ENCODE measurements at places on chromosomes 12 and 14.

- DNase-seq, result no peak
Observed at GRCh38 chr12:122835750-122836026, 431 bp downstream of the HIP1R start.

DNA sequence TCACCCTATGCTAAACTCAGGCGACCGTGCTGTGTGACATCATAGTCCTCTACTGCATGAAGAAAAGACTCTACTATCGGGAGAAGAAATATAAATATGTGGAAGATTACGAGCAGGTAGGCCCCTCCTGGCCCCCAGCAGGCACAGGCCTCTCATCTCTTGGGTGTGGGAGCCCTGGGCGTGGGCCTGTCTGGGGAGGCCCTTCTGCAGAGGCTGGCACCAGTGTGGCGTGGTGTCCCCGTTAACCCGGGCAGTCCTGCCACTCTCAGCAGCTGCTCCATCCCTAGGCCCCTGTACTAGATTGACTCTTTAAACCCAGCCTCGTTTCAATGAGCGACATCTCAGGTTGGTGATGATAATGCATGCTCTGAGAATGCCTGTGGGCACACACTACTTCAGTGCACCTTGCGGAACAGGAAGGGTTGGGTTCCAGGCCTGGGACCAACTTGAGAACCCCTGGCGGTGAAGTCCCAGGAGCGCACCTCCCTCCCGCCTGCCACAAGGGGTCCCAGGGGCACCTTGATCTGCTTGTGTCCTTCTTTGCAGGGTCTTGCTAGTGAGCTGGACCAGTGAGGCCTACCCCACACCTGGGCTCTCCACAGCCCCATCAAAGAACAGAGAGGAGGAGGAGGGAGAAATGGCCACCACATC lies 23.2 kb downstream of the P2RX4 start:
- DNase-seq, result no peak

GRCh38 chr12:52210925-52211650 lies 19.3 kb upstream of the KRT80 start:
- no peak for DNase-seq

GRCh38 chr12:109513977-109514376 lies 36.5 kb downstream of the UBE3B start:
- no peak for DNase-seq

DNA sequence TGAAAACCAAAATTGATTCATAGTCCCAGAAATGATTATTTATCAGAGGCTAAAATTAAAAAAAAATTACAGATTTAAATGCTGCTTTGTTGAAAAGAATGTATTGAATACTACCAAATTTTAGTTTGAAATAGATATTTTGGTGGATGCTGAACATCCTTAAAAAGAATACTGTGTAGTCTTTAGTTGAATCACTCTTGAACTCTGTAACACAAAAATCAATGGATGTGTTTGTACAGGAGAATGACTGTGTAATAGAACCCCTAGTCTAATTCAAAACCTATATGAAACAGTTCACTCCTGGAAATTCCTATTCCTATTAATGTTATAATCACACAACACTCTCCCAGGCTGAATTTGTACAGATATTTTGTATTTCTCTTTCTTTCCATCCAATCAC lies 1.5 kb upstream of the TSPAN8 start:
- no peak for DNase-seq

GRCh38 chr14:77615361-77616132 lies 890 bp downstream of the SPTLC2 start:
- DNase-seq, result no peak

GRCh38 chr14:65879248-65880009 lies 466.9 kb downstream of the FUT8 start:
- no peak for DNase-seq

DNA sequence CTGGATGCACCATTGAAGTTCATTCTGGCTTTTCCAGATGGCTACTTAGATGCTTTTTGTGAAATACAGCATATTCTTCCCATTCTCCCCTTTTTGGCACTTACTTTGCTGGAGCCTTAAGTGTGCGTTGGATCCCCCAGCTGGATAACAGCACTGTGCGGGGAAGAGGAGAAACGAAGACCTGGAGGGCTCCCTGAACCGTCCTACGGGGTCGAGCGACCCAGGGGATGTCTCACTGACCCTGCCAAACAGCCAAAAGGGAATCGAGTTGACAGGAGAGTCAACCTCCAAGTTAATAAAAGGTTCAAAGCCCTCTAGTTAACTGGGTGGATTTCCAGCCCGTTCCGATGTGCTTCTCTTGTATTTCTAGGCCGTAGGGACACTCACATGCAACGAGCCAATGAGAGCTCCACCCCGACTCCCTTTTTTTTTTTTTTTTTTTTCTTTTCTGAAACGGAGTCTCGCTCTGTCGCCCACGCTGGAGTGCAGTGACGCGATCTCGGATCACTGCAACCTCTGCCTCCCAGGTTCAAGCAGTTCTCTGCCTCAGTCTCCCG lies 1.0 kb upstream of the CAMKK2 start:
- no peak for DNase-seq

DNA sequence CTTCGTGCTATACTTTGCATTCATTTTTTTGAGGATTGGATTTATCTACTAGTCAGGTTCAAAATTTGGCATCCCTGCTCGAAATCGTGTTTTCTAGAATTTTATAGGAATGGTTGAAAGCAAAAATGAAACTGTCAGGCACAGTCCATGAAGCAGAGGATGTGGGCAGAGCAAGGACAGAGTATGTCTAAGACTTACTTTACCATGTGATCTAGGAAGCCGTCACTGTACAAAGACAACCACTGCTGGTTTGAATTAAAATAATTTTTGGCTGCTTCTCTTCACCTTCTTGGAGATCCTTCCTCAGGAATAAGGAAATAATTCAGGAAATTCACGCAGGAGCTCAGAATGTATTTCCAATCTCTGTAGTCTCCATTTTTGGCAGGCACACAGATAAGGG lies 31.6 kb upstream of the SGPP1 start:
- DNase-seq, result no peak

- DNase-seq, result no peak
Observed at GRCh38 chr14:24705840-24706239, 71.8 kb upstream of the GZMB start.

- no peak for DNase-seq
Observed at GRCh38 chr14:34368971-34369647, 92.9 kb downstream of the SPTSSA start.

GRCh38 chr14:50338587-50338986 lies 26.5 kb downstream of the DMAC2L start:
- DNase-seq, result no peak

GRCh38 chr12:33531261-33531660 lies 91.6 kb upstream of the SYT10 start:
- DNase-seq, result no peak

DNA sequence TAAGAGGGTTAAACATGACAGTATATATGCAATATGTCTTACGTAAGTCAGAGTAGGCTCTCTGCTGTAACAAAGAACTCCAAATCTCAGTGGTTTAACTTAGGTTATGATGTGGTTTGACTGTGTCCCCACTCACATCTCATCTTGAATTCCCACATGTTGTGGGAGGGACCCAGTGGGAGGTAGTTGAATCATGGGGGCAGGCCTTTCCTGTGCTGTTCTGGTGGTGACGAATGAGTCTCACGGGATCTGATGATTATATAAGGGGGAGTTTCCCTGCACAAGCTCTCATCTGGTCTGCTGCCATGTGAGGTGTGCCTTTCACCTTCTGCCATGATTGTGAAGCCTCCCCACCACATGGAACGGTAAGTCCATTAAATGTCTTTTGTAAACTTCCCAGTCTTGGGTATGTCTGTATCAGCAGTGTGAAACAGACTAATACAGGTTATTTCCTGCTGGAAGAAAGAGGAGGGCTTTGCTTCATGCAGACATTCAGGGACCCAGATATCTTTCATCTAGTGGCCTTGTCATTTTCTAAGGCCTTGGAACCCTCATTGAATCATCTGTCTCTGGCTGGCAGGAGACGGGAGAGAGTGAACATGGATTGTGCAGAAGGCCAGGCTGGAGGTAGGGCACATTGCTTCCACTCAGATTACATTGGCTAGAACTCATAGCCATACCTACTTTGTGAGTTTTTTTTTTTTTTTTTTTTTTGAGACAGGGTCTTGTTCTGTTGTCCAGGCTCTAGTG lies 96.1 kb downstream of the CRADD start:
- no peak for DNase-seq

- no peak for DNase-seq
Observed at GRCh38 chr12:87982208-87982607, 47.0 kb downstream of the C12orf50 start.

DNA sequence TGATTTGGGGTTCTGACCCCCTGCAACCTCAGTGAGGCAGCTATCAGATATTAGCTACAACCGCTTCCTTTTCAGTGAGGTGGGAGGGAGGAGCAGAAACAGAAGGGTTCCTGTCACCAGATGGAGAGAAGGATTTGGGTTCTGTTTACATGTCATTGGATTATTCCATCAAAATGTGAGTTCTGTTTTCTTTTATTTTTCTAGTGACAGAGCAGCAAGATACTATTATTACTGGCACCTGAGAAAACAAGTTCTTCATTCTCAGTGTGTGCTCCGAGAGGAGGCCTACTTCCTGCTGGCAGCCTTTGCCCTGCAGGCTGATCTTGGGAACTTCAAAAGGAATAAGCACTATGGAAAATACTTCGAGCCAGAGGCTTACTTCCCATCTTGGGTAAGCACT lies 52.8 kb downstream of the FRMD6 start:
- DNase-seq, result no peak

DNA sequence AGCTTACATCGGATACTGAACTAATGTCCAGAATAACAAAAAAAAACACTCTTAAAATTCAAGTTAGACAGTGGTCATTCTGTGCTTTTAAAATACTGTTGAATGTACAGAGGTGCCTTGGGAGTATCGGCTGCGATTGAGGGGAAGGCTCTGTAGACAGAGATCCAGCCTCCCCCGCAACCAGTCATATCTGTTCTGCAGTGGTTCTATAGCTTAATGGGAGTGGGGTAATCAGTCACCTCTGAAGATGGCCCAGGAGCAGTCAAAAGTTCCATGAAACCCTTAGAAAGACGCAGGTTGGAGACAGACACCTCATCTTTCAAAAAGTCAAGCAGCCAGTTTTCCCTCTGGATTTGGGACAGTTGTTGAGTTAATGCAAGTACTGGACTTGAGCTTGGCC lies 1486.6 kb upstream of the TMEM132C start:
- DNase-seq, result no peak

GRCh38 chr14:70811050-70811449 lies 1.7 kb upstream of the MAP3K9 start:
- DNase-seq, result no peak

- no peak for DNase-seq
Observed at GRCh38 chr12:65882486-65882885, 58.2 kb downstream of the HMGA2 start.

- DNase-seq, result no peak
Observed at GRCh38 chr12:49661191-49661590, 37.8 kb downstream of the PRPF40B start.

DNA sequence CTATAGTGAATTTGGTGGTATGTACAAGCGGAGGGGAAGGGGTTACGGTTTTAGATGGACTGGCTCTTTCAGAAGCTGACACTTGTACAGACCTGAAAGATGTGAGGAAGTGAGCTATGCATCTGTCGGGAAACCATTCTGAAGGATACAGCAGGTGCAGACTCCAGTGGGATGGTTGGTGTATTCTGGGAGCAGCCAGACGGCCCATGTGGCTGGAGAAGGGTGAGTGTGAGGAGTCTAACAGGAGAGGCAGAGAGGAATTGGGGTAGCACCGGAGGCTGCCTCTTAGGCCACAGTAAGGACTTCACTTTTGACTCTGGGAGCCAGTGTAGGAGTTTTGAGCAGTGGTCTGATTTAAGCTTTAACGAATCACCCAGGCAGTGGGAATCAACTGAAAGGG lies 90.7 kb downstream of the APAF1 start:
- DNase-seq, result no peak

DNA sequence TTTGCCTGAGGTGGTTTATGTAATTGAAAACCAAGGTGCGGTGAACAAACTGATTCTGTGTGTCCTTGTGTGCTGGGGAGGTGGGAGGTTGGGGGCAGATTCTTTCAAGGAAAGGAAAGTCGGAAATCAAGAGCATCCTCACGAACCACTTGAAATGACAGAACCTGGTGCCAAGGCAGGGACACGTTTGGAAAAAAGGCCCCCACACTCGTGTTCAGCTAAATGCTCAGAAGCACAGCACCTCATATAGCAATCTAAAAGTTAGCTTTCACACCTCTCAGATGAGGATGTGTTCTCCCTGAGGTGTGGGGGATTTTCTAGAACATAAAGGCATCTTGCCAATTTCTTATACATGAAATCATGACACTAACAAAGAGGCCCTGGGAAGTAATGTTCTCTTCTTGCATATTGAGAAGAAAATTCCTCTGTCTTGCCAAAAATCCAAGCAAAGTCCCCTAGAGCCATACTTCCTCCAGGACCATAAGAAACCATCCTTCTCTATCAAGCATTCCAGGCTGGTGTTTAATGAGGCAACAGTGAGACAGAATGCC lies 119.6 kb downstream of the PLXNC1 start:
- no peak for DNase-seq

GRCh38 chr12:44993161-44993560 lies 57.7 kb downstream of the DBX2 start:
- DNase-seq, result no peak

- no peak for DNase-seq
Observed at GRCh38 chr14:64861916-64862315, 17.8 kb downstream of the SPTB start.

- DNase-seq, result no peak
Observed at GRCh38 chr14:32217301-32217700, 14.2 kb upstream of the RNU6-8 start.

GRCh38 chr14:67370830-67371229 lies 10.7 kb downstream of the EIF2S1 start:
- no peak for DNase-seq

GRCh38 chr14:37179896-37180502 lies 7.6 kb upstream of the SLC25A21 start:
- no peak for DNase-seq

DNA sequence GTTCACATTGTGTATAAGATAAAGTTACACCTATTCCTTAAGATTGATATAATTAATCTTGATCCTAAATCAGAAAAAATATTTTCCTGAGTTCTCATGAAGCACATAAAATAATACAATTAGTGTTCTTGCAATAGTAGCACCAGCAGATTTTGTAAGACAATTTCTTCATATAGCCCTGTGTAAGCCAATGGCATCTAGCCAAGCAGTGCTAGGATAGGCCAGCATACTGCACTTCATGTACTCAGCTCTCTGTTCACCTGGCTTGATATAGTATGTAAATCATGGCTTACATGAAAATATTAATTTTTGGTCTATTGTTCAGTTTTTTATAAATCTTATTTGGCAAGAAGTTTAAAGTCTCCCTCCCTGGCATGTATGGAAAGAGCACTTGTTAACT lies 1.9 kb downstream of the KLRF2 start:
- DNase-seq, result no peak

All from stimulated activated CD4-positive, alpha-beta T cell treated with anti-CD3 and anti-CD28 coated beads, TNF-alpha, amount 100 ng/mL, for 1 hour (primary cell).